ENCODE measurements at places on chromosomes 3 and 15. TPM values are rescaled to one million over a fixed set of nuclear protein-coding genes. Genes with fewer than 3 reads are reported as not detected.

- DNase-seq = no peak
These were observed 75.9 kb downstream of the GSK3B start for GRCh38 chr3:120018299-120018698.

- no peak for DNase-seq
These were observed 52.1 kb downstream of the ITGA11 start for GRCh38 chr15:68379759-68380290.

- no peak for DNase-seq
These were observed 768 bp downstream of the UBXN7 start for GRCh38 chr3:196431181-196432136.

DNA sequence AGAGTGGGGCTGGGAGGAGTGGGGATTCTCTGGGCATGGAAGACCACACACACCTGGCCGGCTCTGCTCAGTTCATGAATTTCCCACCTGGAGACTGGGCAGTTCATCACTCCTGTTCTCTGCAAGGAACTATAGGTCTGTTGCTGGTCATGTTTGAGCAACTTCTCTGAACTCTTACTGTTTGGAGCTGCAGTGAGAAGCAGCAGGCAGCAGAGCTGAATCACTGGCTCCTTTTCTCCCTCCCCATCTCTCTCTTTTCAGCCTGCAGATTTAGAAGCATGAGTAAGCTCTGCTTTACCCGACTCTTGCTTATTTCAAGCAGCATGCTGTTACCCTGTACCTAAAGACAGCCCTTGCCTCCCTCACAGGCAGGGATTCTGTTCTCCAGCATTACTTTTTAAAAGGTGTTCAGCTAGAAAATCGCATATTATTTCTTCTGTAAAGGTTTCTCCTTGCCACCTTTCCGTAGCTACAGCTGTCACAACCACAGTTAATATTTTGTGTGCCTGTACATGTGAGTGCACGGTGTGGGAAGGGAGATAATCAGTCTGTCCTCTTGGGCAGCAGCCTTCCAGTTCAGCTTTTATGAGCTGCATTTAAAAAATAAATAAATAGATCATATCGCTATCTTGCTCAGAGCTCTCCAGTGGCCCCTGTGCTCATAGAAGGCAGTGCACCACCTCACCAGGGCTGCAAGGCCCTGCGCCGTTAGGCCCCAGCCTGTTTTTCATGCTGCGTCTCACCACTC, 131.6 kb downstream of the CHCHD6 start:
- DNase-seq = no peak

DNA sequence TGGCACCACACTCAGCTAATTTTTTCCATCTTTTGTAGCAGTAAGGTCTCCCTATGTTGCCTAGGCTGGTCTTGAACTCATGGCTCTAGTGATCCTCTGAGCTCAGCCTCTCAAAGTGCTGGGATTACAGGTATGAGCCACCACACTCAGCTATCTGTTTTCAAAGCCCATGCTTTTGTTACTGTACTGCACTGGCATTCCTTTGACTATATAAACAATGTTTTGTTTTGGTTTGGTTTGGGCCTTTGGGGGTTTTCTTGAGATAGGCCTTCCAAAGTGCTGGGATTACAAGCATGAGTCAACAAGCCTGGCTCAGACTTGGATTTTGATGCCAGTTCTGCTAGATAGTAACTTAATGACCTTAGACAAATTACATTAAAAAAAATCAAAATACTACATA, 89.7 kb upstream of the GK5 start:
- no peak for DNase-seq

CLDN18 gene
- total RNA-seq = not detected

CFAP20DC gene
- total RNA-seq = 2.3 TPM
